Germinal center (tissue), 1 donor: ENCODE measurements at places on chromosomes 5 and 9.

DNA sequence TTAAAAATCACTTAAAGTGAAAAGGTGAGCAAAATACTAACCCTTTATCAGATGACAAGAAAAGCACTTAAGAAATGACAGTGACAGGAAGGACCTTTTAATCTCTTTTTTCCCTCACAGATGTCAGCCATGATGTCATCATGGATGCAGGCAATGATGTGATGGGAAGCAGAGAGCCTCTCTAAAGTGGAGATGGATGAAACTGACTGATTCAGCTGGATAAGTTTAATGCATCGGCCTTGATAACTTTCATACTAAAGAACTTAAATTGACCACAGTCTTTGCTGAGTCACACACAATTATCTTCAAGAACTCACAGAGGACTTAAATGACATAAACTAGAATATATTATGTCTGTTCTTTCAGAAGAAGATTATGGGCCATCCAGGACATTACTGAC, 153.2 kb upstream of the FGF10 start:
- no peak for DNase-seq

- DNase-seq, result no peak
These were observed 173.4 kb downstream of the ROR2 start for GRCh38 chr9:91776409-91777291.

DNA sequence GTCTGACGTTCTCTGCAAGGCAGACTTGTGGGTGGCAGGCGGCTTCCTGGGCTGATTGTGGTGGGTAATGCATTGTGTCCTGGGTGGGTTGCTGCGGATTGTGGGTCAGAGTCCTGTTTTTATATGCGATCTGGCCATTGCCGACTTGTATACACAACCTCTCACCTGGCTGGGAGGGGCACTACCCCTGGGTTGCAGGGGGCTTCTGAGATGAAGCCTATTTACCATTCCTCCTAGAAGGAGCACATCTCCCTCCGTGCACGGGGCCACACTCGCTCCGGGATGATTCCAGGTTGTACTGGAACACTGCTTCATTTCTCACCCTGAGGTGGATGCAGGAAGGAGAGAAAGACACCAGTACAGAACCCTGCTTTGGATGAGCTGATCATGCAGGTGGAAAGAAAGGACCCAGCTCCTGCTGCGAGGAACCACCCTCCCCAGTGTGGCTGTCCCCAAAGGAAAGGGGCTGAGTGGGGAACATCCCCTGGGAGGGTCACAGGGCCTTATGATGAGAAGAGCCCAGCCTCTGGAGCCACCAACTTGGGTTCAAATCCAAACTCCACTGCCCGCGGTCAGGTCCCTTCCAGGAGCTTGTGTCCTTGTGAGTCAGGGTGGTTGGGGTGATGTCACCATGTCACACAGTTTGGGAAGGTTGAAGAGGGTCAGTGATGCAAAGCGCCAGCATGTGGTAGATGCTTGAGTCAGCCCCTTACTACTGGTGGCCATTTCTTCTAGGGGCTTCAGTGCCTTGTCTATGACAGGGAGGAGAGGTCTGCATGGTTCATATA, 151.8 kb upstream of the COL5A1 start:
- DNase-seq, result no peak

DNA sequence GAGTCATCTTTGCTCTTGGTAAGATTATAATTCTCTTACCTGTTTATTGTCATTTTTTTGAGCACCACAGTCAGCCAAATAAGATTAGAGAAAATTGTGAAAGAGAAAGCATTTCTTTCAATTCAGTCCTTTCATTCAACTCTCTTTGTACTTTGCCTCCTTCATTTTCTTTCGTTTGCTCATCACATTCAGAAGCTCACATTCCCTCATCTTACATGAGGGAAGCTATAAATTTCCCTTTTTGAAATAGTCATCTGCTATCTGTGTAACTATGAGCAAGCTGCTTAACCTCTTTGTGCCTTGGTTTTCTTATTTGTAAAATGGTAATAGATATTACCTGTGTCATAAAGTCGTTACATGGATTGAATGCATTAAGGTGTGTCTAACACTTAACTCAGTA, 41.4 kb downstream of the PAM start:
- no peak for DNase-seq

- DNase-seq, result no peak
These were observed 303.5 kb upstream of the ST8SIA4 start for GRCh38 chr5:101206534-101206933.

- DNase-seq, result no peak
These were observed 17.0 kb downstream of the FRMPD1 start for GRCh38 chr9:37667706-37668105.
